ENCODE measurements at places on chromosomes 1 and 21.

GRCh38 chr1:113903501-113904292, 902 bp downstream of the AP4B1 start:
- DNase-seq: no peak

GRCh38 chr1:165353731-165354671, 2.5 kb downstream of the LMX1A start:
- DNase-seq: no peak

GRCh38 chr1:30315185-30315960, 408.0 kb downstream of the MATN1 start:
- no peak for DNase-seq

- DNase-seq: no peak
Observed at GRCh38 chr21:43340491-43341377, 86.2 kb downstream of the SIK1 start.

DNA sequence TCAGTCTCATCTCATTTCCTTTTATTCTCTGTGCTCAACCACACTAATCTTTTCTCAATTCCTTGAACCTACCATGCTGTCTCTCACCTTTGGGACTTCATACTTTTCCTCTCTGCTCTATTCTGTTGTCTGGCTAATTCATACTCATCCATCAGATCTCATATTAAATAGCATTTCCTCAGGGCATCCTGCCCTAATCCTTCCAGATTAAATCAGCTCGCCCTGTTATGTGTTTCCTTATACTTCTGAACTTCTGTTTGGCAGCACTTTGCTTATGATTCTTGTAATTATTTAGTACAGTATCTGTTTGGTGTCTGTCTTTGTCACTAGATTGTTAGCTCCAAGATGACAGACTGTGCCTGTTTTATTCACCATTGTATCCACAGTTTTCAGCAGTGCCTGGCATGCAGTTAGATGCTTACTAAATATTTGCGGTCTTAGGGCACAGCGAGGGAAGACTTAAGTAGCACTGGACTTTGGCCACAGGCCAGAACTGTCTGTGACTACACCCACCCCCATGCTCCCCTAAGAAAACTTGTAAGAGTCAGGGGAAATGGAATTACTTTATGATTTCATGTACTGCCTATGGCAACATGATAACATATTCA, 9.9 kb upstream of the CAP1 start:
- no peak for DNase-seq

DNA sequence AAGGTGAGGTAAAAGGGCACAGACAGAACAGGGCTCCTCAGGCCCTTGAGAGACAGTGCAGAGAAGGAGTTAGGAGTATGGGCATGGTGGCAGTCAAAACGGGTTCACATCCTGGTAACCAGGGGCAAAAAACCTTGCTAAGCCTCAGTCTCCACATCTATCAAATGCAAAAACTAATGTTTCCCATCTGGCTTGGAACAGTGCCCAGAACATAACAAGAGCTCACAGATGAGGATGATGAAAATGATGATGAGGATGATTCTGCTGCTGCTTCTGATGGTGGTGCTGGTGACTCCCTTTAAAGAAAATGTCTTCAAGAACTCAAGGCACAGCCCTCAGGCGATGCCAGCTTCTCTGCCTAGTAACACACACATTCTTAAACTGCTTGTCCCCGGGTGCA, 24.1 kb downstream of the HHIPL2 start:
- no peak for DNase-seq

GRCh38 chr1:93734999-93735398, 53.4 kb upstream of the BCAR3 start:
- DNase-seq: no peak

DNA sequence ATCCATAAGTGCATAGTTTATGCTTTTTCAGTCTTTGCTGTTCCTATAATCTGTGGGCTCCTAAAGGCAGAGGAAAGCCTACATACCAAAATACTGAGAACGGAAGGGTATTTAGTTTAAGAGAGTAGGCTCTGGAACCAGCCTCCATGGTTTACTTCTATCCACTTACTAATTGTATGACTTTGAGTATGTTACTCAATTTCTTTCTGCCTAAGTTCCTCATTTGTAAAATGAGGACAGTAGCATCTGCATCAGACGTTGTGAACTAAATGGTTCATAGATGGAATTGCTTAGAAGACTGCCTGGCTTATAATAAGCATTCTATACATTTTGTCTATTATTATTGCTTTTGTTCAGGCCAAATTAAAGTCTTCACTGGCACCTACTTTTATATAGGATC, 111.0 kb downstream of the NTNG1 start:
- DNase-seq: no peak
